ENCODE measurements at places on chromosomes 12 and 14.

DNA sequence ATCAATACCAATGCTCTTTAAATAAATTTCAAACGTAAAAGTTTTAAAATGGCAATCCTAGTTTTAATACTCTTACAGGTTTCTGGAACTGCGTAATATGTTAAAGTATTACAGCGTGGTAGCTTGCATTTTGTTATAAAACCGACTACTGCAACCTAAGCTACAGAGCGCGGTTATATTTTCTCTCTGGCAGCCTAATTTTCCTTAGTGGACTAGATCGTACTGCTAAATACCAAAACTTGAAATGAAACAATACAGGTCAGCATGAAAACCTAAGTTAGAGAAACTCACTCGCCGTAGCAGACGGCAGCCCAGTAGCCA lies 1.2 kb downstream of the CCDC92 start:
- no peak for DNase-seq

GRCh38 chr12:84604551-84604950 lies 308.0 kb downstream of the SLC6A15 start:
- no peak for DNase-seq

DNA sequence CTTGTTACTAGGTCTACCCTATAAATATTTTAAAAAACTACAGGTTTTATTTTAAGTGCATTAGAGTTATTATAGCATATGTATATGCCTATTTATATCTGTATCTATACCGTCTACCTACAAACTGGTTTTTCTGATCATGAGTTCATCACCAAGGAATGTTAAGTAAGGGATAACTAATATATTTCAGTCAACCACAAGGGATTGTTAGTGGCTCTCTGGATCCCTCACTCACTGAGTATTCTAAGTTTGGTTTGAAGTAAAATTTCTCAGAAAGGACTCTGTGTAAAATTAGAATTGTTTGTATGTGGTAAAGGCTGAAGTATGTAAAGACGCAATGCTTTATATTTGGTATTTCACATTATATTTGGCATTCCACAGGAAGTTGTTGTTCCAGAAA lies 4.8 kb downstream of the EPYC start:
- no peak for DNase-seq

- no peak for DNase-seq
Observed at GRCh38 chr12:1647285-1647669, 18.2 kb downstream of the WNT5B start.

DNA sequence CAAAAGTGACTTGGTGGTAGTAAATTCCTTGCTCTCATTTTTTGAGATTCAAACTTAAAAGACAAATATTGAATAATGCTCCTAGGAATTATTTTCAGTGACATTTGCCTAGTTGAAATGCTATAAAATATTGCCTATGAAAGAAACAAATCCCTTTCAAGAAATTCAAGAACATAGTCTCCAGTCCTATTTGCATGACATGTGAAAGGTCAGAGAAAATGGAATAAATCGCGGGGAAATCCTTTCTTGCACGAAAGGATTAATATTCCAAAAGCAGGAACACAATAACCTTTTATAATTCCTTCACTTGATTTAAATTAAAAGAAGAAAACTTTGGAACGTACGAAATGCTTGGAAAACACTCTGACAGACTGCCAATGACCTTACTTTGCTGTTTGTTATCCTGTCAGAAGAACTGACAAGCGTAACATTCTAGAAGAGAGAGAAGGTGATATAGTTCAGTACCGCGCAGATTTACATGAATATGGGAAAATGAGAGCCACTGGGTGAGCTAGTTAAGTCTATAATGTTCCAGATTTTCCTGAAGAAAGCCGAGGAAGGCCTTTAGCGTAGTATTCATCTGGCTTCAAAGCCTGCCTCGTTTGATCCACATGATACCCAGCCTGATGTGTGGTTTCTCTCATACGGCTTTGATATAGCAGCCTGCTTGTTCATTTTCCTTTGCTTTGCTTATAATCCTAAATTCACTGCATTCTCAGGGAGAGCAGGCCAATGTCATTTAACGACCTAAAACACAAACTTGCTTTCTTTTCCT lies 103.0 kb downstream of the PRIMA1 start:
- no peak for DNase-seq

DNA sequence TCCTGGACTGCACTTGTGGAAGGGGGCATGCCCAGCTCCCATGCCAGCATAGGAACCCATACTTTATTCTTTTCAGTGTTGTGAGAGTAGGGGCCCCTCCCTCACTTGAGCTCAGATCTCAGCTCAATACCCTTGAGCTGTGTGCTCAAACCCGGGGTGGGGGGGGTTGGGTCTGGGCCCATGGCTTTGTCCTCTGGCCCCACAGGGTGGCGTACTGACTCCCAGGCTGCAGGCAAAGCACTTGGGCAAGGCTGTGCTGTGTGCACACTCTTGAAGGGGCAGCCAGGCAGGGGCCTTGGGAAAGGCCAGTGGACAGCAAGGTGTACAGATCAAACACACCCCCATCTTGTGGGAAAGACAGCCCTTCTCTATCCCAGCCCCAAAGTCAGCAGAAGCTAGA lies 81.8 kb downstream of the WIF1 start:
- no peak for DNase-seq

DNA sequence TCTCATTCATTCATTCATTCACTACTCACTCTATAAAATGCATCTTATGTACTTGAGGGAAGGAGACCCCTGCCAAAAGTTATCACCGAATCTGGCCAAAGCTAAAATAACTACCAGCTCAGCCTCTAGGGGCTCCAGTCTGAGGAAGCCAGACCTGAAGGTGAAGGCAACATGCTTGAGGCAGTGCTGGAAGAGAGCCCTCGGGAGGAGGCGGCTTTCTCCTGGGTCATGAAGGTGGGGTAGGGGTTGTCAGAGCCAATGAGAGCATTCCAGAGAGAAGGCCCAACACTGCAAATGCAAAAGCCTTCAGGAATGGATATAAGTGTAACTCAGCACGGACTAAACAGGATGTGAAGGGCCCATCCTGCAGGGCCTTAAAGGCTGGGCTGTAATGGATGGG lies 62.4 kb downstream of the GSC start:
- no peak for DNase-seq

Measured in stimulated activated CD8-positive, alpha-beta memory T cell treated with anti-CD3 and anti-CD28 coated beads, Interleukin-7, amount 100 ng/mL, for 48 hours (primary cell).